ENCODE measurements at places on chromosomes 5 and 9. TPM values are rescaled to one million over a fixed set of nuclear protein-coding genes. Genes with fewer than 3 reads are reported as not detected.

The IFNK gene
- total RNA-seq, result not detected

DNA sequence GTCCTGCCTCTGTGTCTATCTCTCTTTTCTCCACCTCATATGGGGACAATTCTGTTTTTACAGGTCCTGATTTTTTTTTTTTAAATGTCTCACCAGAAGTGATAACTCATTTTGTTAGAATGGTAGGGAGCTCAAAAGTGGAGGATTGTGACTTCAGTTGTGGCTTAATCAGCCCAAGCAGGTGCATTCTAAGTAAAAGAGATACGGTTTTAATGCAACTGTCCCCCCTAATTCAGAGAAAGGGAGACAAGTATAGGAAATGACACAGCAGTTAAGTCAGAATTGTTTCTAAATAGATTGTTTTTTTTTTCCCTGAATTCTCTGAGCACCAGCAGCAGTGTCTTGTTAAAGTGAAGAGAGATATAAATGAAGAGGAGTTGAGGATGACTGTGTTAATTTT lies 24.5 kb downstream of the MAST4 start:
- H3K4me1 ChIP-seq, result no peaks in the 10 kb centered on the region
- H3K27me3 ChIP-seq, result peaks cover 5% of the 10 kb centered on the region
- no peaks in the 10 kb centered on the region for H3K36me3 ChIP-seq
- no peak overlapping the region for H3K4me3 ChIP-seq
- DNase-seq, result no peak

- no peaks in the 10 kb centered on the region for H3K36me3 ChIP-seq
- H3K27ac ChIP-seq, result no peak overlapping the region
- H3K4me1 ChIP-seq, result no peaks in the 10 kb centered on the region
- no peaks in the 10 kb centered on the region for H3K27me3 ChIP-seq
- DNase-seq, result no peak
Measured at GRCh38 chr5:170202117-170202516, 30.7 kb upstream of the C5orf58 start.

The GLRA1 gene
- total RNA-seq, result not detected

- H3K4me3 ChIP-seq, result no peak overlapping the region
- H3K27me3 ChIP-seq, result no peaks in the 10 kb centered on the region
- no peak overlapping the region for H3K27ac ChIP-seq
- H3K36me3 ChIP-seq, result no peaks in the 10 kb centered on the region
Measured at GRCh38 chr5:148697180-148697808, 43.0 kb upstream of the HTR4 start.

GRCh38 chr5:126004636-126005035 lies 418.6 kb upstream of the GRAMD2B start:
- H3K4me3 ChIP-seq, result no peak overlapping the region
- H3K36me3 ChIP-seq, result no peaks in the 10 kb centered on the region
- no peaks in the 10 kb centered on the region for H3K27me3 ChIP-seq
- DNase-seq, result no peak
- no peaks in the 10 kb centered on the region for H3K4me1 ChIP-seq

The TMEM252 gene
- not detected for total RNA-seq

DNA sequence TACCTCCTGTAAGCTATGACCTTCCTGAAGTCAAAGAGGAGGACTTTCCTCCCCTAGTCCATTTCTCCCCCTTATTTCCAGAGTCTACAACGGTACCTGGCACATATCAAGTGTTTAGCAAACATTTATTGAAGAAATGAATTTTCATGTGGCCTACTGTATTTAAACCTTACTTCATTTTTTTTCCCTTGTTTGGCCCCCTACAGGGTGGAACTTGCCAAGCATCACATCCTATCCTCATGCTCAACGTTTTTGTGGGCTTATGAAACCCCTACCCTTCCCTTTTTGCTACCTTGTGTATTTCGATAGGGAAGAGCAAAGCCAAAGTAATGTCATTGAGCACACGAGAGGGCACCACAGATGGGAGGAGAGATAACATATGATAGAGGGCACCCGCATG lies 1857.8 kb upstream of the WWC1 start:
- no peak for DNase-seq
- no peak overlapping the region for H3K27ac ChIP-seq
- H3K27me3 ChIP-seq, result no peaks in the 10 kb centered on the region
- no peak overlapping the region for H3K4me3 ChIP-seq
- no peaks in the 10 kb centered on the region for H3K36me3 ChIP-seq

The SLC6A3 gene
- not detected for total RNA-seq

The RMRP gene
- 24,615 TPM for total RNA-seq

DNA sequence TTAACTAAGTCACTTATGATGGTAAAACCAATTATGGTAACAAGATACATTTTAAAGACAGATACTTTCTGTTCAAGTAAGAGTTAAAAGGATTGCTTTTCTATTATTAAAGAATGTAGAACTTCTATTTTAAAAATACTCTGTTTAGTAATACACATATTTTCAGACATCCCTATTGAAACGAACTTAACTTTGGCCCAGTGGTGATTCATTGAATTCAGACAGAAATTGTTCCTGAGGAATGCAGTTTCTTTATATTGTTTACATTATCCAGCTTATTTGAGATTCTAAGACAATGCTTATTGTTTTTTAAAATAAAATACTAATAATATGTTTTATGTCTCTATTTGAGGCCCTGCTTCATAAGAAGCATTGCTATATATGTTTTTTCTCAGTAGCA lies 816.4 kb downstream of the SEMA5A start:
- no peaks in the 10 kb centered on the region for H3K27me3 ChIP-seq
- no peaks in the 10 kb centered on the region for H3K36me3 ChIP-seq
- no peaks in the 10 kb centered on the region for H3K4me1 ChIP-seq
- DNase-seq, result no peak
- H3K4me3 ChIP-seq, result no peak overlapping the region

GRCh38 chr5:171978519-171978918 lies 27.9 kb downstream of the FBXW11 start:
- peaks cover 3% of the 10 kb centered on the region for H3K4me1 ChIP-seq
- no peaks in the 10 kb centered on the region for H3K27me3 ChIP-seq
- H3K36me3 ChIP-seq, result peaks cover 3% of the 10 kb centered on the region
- H3K4me3 ChIP-seq, result no peak overlapping the region

DNA sequence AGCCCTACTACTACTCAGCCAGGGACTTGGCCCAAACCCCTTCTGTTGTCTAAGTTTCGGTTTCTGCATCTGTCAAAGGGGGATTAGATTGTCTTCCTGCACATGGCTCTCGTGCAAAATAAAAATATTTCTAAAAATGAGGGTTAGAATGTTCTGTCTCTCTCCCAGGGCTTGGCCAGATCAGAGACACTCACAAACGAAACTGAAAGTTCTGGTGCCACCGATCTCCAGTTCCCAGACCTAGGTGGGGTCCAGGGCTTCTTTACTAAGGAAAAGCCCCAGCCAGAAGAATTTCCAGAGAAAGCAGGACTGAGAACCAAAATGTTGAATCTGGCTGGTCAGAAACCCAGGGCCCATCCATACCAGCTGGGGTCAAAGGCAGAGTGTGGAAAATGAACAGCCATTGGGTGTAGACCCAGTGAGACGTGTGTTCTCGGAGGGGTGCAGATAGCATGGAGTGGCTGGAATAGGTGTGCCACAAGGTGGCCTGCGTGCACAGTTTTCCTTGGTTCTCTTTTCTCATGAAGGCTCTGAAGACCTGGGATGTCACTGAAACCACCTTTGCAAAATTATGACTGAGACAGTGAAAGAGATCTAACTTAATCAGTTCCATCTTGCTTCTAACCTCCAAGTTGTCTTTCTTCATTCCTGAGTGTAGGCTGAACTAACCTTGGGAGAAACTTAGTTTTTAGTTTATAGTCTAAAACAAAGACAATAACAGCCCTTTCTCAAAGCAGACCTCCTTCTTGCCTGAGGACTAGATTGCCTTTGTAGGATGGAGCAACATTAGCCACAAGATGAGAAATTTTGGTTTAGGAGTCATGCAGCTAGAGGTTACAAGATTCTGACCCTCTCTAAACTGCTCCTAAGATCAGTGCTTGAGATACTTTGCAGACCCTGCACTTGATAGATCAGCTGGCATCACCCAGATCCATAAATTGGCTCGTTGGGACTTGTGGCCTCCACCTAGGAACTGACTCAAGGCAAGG lies 2.3 kb upstream of the SLC23A1 start:
- H3K4me1 ChIP-seq, result peaks cover 44% of the 10 kb centered on the region
- H3K4me3 ChIP-seq, result peak overlapping the region; percentile 52
- DNase-seq, result no peak
- H3K36me3 ChIP-seq, result no peaks in the 10 kb centered on the region
- H3K27ac ChIP-seq, result peak overlapping the region; percentile 71

DNA sequence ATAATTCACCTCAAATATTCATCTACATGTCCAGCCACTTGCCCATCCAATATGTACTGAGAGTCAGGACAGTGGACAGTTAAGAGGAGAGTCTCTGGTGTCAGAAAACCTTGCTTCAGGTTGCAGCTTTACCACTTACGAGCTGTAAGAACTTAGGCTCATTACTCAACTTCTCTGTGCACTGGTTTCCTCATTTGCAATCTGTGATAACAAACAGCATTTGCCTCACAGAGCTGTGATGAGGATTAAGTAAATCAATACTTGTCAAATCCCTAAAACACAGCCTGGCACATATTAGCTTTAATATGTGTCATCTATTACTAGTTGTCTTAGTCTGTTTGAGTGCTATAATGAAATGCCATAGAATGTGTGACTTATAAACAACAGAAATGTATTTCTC lies 8.6 kb downstream of the GOLGA1 start:
- no peak for DNase-seq
- H3K4me1 ChIP-seq, result no peaks in the 10 kb centered on the region
- H3K36me3 ChIP-seq, result peaks cover 80% of the 10 kb centered on the region
- no peaks in the 10 kb centered on the region for H3K27me3 ChIP-seq
- no peak overlapping the region for H3K4me3 ChIP-seq

The TOPORS gene
- 40.8 TPM for total RNA-seq

GRCh38 chr5:176606032-176606431 lies 3.9 kb downstream of the GPRIN1 start:
- no peak overlapping the region for H3K27ac ChIP-seq
- H3K4me1 ChIP-seq, result peaks cover 15% of the 10 kb centered on the region
- H3K36me3 ChIP-seq, result no peaks in the 10 kb centered on the region
- no peak for DNase-seq
- H3K4me3 ChIP-seq, result no peak overlapping the region
- peaks cover 4% of the 10 kb centered on the region for H3K27me3 ChIP-seq

DNA sequence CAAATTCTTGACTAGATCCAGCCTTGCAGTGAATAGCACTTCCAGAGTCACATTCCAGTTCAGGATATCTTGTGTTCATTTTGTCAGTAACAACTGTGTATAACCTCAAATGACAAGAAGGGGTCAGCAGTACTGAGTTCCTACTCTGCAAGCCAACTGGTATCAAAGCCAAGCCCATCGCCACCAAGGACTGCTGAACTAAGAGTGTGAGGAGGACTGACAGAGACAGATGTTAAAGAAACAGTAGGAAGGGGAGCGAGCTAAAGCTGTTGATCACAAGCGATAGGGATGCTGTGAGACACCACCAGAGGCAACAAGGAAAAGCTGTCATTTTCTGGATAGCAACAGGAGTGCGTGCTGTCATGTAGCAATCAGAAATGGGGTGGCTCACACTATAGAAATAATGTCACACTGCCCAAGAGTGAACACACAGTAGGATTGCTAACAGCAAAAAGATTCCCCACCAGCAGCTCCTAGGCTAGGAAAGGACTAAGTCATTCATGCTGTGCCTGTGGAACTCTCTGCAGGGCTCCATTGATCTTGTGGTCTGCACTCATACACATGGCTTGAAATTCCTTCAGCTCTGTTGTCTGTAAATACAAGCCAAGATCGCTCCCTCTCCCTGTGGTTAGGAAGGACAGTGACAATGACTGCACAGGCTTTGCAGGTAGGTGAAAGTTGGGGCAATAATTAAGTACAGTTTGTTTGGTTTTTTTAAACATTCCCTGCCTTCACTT lies 658.6 kb downstream of the NR2F1-AS1 start:
- DNase-seq, result no peak
- no peaks in the 10 kb centered on the region for H3K36me3 ChIP-seq
- no peaks in the 10 kb centered on the region for H3K4me1 ChIP-seq
- H3K27ac ChIP-seq, result no peak overlapping the region

The PCDHGA7 gene
- not detected for total RNA-seq

The C9orf72 gene
- total RNA-seq, result 36.9 TPM

GRCh38 chr5:68484307-68485068 lies 268.9 kb downstream of the PIK3R1 start:
- H3K36me3 ChIP-seq, result no peaks in the 10 kb centered on the region
- H3K27ac ChIP-seq, result no peak overlapping the region
- no peak overlapping the region for H3K4me3 ChIP-seq
- H3K27me3 ChIP-seq, result no peaks in the 10 kb centered on the region
- H3K4me1 ChIP-seq, result no peaks in the 10 kb centered on the region

DNA sequence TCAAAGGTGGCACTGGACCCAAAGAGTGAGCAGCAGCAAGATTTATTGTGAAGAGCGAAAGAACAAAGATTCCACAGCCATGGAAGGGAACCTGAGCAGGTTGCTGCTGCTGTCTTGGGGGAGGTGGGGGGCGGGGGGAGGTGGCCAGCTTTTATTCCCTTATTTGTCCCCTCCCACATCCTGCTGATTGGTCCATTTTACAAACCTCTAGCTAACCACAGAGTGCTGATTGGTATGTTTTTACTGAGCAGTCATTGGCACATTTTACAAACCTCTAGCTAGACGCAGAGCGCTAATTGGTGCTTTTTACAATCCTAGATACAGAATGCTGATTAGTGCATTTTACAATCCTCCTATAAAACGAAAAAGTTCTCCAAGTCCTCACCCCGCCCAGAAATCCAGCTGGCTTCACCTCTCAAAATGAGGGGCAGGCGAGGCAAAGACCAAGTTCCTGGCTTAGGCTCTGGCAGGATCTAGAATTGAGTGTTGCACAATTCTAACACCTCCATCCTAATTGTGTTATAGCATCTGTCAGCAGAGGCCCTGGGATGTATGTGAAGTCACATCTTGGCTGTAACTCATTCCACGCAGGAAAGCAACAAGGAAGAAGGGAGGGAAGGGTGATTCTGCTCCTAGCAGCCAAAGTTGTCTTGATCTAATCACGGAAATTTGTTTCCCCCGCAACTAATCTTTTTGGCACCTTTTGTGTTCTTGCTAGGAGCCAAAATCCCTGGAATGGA lies 34.3 kb downstream of the ROR2 start:
- peaks cover 7% of the 10 kb centered on the region for H3K27me3 ChIP-seq
- no peak overlapping the region for H3K4me3 ChIP-seq
- no peaks in the 10 kb centered on the region for H3K36me3 ChIP-seq
- no peak for DNase-seq
- H3K27ac ChIP-seq, result no peak overlapping the region

All from CD4-positive, alpha-beta T cell (primary cell).